ENCODE measurements at places on chromosomes 6 and 20.

GRCh38 chr6:82205930-82206392 is 41.6 kb downstream of the IBTK start:
- no peak for DNase-seq

- no peak for DNase-seq
Measured at GRCh38 chr20:22333885-22334545, 250.4 kb downstream of the FOXA2 start.

DNA sequence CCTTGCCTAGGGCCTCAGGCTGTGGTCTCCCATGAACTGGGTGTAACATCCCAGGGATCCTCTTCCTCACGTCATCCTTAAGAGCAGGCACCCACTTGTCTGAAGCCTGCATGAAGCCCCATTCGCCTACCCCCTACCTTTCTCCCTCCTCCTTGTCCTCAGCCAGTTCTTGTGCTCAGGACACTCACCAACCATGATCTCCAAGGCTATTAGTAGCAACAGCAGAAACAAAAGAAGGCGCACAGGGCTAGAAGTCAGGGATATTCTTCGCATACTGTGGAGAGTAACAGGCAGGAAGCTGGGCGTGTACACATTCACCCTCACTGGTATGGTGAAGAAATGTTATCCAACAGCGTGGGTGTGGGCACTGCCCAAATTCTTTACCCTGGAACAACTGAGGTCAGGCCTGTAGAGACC is 7.3 kb downstream of the RAET1E start:
- DNase-seq: no peak

DNA sequence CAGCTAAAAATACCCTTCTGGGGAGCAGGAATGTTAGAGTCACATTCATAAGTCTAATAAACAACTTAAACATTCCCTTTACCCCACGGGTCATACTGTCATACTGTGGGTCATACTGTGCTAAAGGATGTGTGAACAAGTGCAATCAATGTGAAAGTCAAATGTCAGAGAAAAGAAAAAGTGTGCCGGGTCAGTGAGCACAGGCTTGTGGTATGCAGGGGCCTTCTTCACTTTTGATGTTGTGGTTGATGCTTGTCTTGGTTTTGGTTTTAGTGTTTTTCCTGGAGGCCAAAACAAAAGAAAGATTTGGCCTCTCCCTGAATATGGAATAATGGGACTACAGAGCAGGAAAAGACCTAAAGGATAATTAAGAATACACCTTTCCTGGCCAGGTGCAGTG is 267.9 kb upstream of the PLN start:
- no peak for DNase-seq

DNA sequence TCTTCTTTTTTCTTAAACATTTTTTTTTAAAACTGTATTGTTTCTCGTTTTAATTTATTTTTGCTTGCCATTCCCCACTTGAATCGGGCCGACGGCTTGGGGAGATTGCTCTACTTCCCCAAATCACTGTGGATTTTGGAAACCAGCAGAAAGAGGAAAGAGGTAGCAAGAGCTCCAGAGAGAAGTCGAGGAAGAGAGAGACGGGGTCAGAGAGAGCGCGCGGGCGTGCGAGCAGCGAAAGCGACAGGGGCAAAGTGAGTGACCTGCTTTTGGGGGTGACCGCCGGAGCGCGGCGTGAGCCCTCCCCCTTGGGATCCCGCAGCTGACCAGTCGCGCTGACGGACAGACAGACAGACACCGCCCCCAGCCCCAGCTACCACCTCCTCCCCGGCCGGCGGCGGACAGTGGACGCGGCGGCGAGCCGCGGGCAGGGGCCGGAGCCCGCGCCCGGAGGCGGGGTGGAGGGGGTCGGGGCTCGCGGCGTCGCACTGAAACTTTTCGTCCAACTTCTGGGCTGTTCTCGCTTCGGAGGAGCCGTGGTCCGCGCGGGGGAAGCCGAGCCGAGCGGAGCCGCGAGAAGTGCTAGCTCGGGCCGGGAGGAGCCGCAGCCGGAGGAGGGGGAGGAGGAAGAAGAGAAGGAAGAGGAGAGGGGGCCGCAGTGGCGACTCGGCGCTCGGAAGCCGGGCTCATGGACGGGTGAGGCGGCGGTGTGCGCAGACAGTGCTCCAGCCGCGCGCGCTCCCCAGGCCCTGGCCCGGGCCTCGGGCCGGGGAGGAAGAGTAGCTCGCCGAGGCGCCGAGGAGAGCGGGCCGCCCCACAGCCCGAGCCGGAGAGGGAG is 580 bp downstream of the VEGFA start:
- DNase-seq: no peak

- DNase-seq: no peak
Measured at GRCh38 chr20:6115221-6115895, 7.5 kb downstream of the FERMT1 start.

DNA sequence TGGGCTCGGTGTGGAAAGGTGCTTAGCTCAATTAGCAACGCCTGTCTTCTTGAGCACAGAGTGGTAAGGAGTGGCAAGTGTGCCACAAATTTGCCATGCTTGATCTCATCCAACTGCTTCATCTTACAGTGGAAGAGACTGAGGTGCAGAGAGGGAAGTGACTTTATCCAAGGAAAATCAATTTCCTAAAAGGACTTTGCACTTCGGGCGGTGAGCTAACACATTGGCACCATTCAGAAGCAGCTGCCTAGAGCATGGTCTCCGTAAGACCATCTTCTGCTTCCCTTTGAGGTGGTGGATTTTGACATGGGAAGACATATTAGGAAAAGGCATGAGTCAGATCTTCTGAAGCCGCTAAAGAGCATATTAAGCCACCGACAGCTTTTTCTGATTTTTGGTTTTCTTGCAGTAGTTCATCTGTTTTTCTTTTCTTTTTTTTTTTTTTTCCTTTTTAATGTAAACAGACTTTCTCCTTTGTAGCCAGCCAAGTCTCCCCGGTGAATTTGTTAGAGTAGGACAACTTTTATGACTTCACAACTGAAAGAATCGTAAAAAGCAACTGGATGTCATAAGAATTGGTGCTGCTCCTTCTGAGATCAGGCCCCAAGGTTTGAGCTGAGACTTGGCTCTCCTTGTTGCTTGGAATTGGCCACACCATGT is 273.2 kb downstream of the CDC5L start:
- DNase-seq: no peak

DNA sequence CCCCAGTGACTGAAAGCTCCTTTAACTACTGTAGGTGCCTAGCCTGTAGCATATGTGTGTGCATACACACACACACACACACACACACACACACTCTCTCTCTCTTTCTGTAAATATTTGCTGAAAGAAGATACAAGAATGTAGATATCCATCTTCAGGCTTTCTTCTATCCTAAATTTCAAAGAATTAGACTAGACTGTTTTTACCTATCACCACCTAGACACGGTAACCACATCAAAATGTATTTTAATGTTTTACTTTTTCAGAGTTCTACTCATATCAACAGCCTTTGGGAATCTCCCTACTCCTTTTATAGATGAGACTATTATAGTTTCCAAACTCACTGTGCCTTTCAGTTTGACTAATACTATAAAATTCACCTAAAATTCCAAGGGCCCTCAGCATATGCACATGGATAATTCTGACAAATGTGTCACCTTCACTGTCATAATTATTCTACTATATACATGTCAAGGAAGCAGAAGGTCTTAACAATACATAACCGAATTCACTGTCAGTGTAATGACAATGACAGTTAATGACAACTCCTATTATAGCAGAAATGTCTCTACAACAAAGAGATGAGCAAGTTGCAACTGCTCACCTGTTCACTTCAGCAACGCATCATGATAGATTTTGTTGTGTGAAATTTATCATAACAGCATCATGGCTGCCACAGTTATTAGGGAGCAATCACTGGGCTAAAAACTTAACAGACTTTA is 236.5 kb downstream of the GMPR start:
- no peak for DNase-seq

GRCh38 chr6:131460614-131461000 is 112.4 kb upstream of the ARG1 start:
- no peak for DNase-seq

GRCh38 chr6:90183587-90184333 is 112.9 kb downstream of the BACH2 start:
- no peak for DNase-seq

DNA sequence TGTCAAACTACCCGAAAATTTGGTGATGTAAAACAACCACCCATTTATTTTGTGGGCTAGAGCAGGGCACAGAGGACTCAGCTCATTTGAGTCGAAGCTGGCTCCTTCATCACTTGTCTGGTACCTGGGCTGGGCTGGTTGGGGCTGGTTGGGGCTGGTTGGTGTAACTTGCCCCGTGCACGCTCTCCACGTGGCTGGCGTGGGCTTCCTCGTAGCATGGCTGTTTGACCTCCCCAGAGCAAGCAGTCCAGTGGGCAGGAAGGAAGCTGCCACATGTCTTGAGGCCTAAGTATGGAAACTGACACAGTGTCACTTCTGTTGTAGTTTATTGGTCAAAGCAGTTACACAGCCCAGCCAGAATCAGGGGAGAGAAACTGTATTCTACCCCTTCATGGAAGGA is 27.1 kb downstream of the BCAS4 start:
- no peak for DNase-seq

DNA sequence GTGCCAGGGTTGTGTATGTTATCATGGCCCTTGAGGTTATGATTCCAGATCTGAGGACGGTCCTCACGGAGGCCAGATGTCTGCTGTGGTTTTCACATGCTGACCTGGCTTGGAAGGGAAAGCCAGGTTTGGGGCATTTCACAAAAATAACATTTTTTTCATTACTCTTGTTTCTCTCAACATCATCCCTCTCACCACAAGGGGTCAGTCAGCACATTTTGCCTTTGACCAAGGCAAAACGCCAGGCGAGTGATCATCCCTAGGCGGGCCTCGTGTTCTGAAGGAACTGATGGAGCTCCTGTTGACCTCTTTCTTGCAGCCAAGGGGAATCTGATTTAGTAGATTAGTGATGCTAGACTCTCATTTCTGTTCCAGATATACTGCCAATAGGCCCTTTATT is 133.5 kb downstream of the TBC1D7 start:
- DNase-seq: no peak

DNA sequence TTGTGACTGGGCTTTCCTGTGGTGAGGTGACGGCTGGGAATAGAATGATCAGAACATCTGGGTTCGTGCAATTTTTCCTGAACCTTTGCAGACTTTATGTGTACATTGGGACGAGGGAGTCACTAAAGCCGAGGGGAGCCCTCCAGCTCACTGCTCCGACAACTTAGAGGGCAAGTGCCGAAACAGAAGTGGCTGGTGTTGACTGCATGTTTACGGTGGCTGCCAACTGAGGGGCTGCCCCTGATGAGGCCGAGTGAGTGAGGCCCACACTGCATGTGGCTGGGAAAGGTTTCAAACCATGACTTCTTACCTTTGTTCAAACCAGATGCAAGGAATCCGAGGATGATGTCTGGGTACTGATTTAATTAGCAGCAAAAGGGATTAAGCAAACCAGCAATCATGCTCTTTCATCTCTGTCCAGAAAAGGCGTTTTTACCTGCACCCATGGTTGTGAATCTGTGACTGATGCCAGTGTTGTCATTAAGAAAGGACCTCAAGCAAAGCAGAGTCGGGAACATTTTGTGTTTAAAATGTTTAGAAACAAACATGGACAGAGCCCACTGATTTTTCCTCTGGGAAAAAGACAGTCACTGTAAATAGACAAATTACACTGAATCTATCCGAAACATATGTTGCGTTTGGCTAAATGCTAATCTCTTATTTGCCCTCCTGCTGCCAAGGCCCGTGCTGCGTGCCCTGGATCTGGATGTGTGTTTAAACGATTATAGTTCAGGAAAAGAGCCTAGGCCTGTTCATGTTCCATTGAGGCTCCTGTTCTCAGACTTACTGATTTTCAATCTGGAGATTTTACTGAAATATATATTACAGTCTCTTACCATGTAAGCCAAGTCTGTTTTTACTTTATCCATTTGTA is 105.1 kb downstream of the UST start:
- no peak for DNase-seq

- no peak for DNase-seq
Measured at GRCh38 chr6:133352046-133352445, 110.9 kb downstream of the EYA4 start.

- DNase-seq: no peak
Measured at GRCh38 chr6:4936681-4937041, 67.2 kb downstream of the RPP40 start.

GRCh38 chr6:43172104-43173007 is 1.3 kb downstream of the SRF start:
- DNase-seq: no peak

All from stimulated activated CD4-positive, alpha-beta T cell treated with anti-CD3 and anti-CD28 coated beads, Interleukin-1b, Interleukin-23, amount 100 ng/mL, for 1 hour (primary cell).